NCI-H748 treated with DMSO at 0.1 percent for 48 hours (cell line): ENCODE measurements at places on chromosomes 16 and 17.

DNA sequence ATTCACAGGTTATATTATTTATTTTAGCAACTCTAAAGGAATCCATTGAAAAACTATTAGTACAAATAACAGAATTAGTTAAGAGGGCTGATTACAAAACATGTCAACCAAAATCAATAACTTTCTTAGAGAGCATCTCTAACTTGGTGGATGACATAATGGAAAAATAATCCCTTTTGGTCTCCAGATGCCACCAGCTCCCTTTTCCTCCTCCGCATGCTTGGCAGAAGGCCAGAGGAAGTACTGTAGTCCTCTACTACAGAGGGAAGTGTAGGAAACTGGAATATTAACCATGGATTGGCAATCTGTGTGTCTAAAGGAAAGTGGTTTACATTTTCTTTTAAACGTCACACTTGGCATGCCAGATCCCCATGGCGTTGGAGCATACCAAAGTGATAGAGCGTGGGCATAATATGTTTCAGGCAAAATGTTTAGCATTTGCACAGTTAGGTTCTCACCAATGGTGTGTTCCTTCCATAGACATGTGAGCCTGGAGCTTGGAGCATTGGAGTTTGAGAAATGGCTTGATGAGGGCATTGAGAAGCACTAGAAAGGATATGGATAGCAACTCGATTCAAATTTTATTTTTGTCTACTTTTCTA lies 106.3 kb downstream of the PRKCB start:
- DNase-seq: no peak

DNA sequence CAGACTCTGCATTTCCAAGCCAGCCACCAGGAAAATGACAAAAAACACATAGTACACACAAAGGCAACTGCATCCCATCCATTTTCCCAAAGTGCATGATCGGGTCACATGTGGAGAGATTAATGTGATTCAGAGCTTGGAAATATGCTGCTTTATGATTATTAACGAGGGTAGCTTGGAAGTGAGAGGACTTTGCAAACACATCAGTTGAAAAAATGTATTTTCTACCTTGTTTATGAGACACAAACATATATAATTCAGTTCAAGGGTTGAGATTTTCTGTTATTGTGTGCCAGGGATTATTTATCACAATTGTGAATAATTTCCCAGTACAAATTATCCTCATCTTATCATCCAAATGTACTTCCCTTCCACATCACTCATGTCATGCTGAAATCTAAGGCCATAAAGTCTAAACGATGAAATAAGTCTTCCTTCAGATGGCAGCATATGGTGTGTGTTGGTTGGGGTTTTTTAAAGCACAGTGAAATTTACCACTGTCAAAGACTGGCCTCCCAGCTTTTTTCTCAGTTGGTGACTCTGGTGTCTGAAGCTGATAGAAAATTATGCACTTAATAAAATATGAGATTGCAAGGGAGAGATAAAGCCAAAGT lies 104.7 kb upstream of the ADAMTS18 start:
- DNase-seq: no peak

- DNase-seq: no peak
These were observed 338.2 kb upstream of the TNRC6C start for GRCh38 chr17:77620282-77620681.

- no peak for DNase-seq
These were observed 26.5 kb upstream of the C16orf87 start for GRCh38 chr16:46857368-46857945.

DNA sequence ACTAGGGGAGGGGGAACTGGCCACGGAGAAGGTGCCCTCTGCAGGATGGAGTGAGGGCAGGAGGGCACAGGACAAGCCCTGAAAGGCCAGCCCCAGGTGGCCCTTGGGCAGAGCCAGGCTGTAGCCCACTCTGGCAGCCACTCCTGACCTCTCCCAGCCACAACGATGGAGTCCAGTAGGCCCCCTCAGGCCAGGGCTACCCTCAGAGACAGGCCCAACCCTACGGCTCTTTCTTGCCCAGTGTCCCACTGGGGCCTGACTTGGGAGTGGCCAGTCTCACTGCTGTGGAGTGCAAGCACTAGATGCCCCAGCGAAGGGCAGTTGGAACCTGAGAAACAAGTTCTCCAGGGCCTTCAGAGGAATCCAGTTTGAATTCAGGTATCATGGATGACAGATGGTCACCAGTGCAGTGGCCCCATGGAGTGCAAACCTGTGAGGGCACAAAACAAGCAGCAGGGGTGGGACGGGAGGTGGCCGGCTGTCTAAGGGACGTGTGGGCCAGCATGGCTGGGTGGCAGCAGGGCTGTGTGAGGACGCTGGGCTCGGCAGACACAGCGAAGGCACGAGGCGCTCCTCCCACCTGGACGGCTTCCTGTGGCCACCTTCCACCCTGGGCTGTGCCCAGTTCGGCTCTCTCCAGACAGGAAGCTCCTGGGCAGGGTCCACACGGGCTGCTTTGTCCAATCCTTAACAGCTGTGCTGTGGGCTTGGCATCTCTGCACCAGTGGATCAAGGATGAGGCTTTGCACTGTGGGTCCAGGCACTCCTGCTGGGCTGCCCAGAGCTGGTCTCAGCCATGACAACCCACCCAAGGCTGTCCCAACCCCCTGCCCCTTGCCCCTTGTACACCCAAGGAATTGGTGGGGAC lies 72.1 kb downstream of the AMFR start:
- no peak for DNase-seq

- DNase-seq: no peak
These were observed 190.9 kb downstream of the RAB11FIP4 start for GRCh38 chr17:31582151-31582907.

DNA sequence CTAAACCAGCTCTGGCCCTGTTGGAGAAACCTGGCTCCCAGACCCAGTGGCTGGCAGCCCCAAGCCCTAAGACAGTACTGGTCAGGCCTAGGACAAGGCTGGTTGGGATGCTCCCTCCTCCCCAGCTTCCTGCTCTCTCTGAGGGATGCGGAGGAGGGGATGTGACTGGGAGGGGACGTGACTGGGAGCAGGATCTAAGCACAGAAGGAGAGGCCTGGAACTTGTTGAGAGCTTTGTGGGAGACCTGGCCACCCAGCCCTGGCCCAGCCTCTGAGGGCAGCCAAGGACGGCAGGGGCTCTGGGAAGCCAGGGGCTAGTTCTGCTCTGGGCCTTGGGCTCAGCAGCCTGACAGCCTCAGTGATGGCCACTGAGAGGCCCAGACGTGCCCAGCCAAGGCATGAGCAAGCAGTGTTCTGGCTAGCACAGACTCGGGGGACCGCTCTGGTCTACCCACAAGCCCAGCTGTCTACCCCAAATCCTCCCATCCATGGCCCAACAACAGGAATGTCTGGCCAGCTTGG lies 22.8 kb downstream of the ATP6V0D1 start:
- DNase-seq: no peak

GRCh38 chr16:87762071-87762571 lies 3.7 kb downstream of the KLHDC4 start:
- no peak for DNase-seq

GRCh38 chr16:24671455-24671954 lies 57.9 kb upstream of the TNRC6A start:
- DNase-seq: no peak

DNA sequence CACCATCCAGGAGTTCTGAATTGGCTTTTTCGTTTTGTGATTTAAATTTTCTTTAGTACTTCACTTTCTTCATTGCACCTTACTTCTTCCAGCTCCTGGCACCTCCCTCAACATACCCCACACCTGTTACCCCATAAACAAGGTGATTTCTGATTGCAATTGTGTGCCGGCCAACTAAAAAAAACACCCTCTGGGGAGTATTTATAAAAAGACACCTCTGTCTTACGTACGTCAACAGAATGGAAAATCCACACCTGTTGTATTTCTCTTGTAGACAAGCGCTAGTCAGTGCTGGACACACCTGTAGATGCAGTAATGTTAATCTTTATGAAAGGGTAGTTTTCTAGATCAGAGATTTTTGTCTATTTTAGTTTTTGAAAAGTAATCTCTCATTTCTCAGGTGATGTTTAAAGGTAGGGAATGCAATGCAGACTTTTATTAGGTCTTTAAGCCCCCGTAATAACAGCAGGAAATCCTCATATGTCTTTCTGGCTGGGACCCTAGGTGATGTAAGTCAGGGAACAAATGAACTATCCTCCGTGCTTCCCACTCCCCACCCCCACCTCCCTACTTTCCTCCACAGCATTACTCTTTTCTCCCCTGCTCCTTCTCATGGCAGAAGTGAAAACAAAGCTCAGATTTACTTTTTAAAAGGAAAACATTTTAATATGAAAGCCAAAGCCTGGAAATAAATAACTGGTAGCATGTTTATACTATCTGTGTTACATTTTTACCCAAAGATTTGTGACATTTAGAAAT lies 4.2 kb downstream of the MSI2 start:
- DNase-seq: no peak

- no peak for DNase-seq
These were observed 16.0 kb downstream of the DCUN1D3 start for GRCh38 chr16:20884240-20884556.

DNA sequence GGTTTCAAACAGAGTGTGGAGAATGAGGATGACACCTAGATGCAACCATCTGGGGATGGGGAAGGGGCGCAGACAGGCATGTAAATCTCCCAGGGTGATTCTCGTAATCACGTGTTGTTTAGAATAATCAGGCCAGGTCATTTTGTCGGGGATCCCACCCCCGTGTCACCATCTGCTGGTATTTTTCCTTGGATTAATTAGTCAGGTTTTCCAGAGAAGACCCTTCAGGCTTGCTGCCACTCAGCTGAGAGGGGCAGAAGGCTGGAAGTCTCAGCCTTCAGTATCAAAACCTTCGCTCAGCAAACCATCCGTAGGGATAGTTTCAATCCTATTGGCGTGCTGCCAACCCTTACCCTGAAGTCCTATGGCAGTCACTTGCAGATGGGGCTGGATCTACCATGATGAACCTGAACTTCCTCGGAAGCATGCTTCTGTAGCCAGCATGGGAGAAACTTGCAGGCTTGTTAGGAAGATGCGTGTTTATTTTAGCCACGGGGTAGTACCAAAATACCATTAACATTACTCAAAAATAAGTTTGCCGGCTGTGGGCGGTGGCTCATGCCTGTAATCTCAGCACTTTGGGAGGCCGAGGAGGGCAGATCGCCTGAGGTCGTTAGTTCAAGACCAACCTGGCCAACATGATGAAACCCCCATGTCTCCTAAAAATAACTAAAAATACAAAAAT lies 7.5 kb upstream of the ADCY9 start:
- no peak for DNase-seq

- DNase-seq: no peak
These were observed 278.4 kb upstream of the IRX5 start for GRCh38 chr16:54652201-54652770.

- DNase-seq: no peak
These were observed 17.8 kb upstream of the GINS2 start for GRCh38 chr16:85706449-85707034.

DNA sequence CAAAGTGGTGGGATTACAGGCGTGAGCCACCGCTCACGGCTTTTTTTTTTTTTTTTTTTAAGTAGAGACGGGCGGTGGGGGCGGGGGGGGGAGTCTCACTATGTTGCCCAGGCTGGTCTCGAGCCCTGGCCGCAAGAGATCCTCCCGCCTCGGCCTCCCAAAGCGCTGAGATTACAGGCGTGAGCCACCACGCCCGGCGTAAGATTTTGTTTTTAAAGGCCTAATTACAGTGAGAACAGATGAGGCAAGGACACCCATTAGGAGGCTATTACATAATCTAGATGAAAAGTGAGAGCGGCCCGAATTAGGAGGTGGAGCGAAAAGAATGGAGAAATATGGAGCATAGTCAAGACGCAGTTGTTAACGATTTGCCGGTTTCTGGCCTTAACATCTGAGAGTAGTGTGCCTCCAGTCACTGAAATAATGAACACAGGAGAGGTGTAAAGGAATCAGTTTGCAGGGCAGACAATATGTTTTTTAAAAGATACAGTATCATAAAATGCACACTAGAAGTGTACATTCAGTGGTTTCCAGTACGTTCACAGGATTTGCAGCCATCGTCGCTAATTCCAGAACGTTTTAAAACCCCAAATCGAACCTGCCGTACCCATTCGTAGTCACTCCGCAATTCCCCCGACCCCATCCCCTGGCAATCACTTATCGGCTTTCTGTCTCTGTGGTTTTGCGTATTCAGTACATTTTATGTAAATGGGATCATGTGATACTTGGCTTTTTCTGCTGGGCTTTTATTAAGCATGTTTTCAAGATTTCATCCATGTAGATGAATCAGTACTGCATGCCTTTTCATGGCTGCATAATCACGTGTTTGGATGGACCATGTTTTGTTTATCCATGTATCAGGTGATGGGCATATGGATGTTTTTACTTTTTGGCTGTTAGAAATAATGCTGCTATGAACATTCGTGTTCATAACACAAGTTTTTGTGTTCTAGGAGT lies 1.4 kb upstream of the SLX4 start:
- DNase-seq: no peak

GRCh38 chr16:80231888-80232287 lies 308.9 kb upstream of the DYNLRB2 start:
- no peak for DNase-seq

- no peak for DNase-seq
These were observed 231.2 kb downstream of the SEC14L1 start for GRCh38 chr17:77371888-77372443.

- DNase-seq: no peak
These were observed 17.8 kb downstream of the ZZEF1 start for GRCh38 chr17:4124999-4125398.

DNA sequence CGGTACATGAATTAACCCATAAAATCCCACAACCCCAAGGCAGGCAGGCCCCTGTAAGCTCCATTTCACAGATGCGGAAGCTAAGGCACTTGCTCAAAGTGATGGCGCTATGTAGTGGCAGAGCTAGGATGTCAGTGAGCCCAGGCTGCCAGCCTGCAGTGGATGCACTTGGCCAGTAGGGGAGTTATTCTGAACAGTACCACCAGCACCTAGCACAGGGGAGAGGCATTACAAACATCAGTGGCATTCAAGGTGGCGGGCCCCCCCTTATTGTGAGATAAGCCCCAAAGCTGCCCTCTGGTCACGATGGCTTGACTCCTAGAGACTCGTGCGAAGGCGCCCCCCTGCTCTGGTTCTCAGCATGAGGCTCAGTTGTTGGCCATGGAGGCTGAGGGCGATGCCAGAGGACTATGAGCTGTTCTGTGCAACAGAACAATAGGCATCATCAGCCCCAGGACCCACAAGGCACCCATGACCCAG lies 33.8 kb downstream of the GTF3C1 start:
- DNase-seq: no peak

DNA sequence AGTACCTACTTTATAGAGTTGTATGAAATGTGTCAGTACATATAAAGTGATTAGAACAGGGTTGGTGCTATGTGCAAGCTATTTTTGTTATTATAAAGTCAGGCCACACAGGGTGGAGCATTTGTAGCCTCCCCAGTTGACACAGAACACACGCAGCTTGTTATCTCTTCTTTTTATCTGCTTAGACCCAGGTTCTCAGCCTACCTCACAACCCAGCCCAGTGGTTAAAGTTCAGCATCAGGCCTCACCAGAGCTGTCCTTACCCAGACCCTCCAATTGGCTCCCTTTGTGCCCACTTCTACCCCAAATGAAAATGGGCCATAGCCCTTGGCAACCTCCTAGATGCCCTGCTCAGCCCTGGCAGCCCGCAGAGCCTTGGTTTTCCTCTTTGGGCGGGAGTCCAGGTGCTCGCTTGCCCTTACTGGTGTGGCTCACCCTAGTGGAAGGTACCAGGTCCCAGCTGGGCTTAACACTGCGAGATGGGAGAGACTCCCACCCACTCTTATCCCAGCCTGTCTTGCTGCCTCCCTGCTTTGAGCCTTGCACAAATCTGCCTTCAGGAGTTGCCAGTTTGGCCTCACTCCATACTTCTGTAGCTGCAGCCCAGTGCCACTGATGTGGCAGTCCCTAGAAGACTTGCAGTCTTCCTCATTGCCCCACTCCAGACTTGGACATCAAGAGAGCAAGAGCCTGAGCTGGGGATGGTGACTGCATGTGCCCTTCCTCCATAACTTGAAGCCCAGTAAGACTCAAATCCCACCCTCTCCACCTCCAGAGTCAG lies 1.1 kb upstream of the PIGS start:
- DNase-seq: no peak
